ENCODE measurements at places on chromosomes 4 and X. TPM values are rescaled to one million over a fixed set of nuclear protein-coding genes. Genes with fewer than 3 reads are reported as not detected.

IL21 gene
- total RNA-seq, result not detected

EREG gene
- total RNA-seq, result not detected

CC2D2A gene
- total RNA-seq, result 24.4 TPM

GRPEL1 gene
- total RNA-seq, result 42.3 TPM

KCNE5 gene
- 0.56 TPM for total RNA-seq

NEUROG2 gene
- total RNA-seq, result not detected

IL2RG gene
- total RNA-seq, result 0.51 TPM

SLC4A4 gene
- 66.0 TPM for total RNA-seq

PAGE4 gene
- not detected for total RNA-seq

TLR3 gene
- total RNA-seq, result 3.3 TPM

STOX2 gene
- total RNA-seq, result 50.8 TPM

HHIP gene
- 30.9 TPM for total RNA-seq

IQSEC2 gene
- 112 TPM for total RNA-seq

ADAM29 gene
- 0.30 TPM for total RNA-seq

AFM gene
- not detected for total RNA-seq

ENPEP gene
- 3.2 TPM for total RNA-seq

STATH gene
- not detected for total RNA-seq

RHOXF2B gene
- total RNA-seq, result not detected

VSIG1 gene
- total RNA-seq, result 1.7 TPM

DCHS2 gene
- total RNA-seq, result 15.9 TPM

GPR173 gene
- 19.5 TPM for total RNA-seq

TBX22 gene
- total RNA-seq, result 0.25 TPM

PNMA5 gene
- 3.5 TPM for total RNA-seq

RHOXF1 gene
- total RNA-seq, result 4.1 TPM

ERAS gene
- 0.88 TPM for total RNA-seq

CLCN5 gene
- 4.7 TPM for total RNA-seq

GPM6B gene
- 764 TPM for total RNA-seq

TEX13C gene
- total RNA-seq, result not detected

MTNR1A gene
- 0.48 TPM for total RNA-seq

EGF gene
- total RNA-seq, result 2.9 TPM

ZNF157 gene
- 3.3 TPM for total RNA-seq

RRH gene
- total RNA-seq, result 1.3 TPM

Data from dorsolateral prefrontal cortex (tissue), 122 donors.